Fibroblast of skin of left quadriceps (primary cell): ENCODE measurements at places on chromosomes 12 and 14.

GRCh38 chr12:122908915-122909314 lies 13.0 kb upstream of the VPS37B start:
- DNase-seq = no peak

GRCh38 chr14:25908277-25909044 lies 689.4 kb downstream of the NOVA1 start:
- DNase-seq = no peak

GRCh38 chr14:96844857-96845570 lies 47.8 kb downstream of the VRK1 start:
- DNase-seq = no peak

DNA sequence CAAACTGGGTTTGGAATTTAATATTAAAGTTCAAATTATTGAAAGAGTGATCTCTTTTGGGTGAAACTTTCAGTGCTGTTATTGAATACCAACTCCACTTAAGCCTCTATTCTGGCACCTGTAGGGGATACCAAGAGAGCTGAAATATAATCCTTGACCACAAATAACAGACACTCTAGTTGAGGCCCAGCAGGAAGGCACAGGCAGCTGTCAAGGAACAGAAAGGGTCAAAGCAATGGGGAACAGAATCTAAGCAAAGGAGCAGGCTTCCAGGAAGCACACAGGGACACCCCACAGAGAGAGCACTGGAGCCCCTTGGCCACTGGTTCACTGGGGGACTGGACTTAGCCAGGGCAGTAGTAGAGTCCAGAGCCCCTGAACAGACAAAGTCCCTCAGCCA lies 120.9 kb upstream of the SFSWAP start:
- no peak for DNase-seq

DNA sequence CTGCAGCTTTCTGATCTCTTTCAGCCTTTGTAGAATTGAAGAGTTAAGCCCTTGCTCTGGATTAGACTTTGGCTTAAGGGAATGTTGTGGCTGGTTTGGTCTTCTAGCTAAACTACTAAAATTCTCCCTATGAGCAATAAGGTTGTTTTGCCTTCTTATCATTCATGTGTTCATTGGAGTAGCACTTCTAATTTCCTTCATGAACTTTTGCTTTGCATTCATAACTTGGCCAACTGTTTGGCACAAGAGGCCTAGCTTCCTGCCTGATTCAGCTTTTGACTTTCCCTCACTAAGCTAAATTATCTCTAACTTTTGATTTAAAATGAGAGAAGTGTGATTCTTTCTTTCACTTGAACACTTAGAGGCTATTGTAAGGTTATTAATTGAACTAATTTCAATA lies 384.3 kb downstream of the RAD51B start:
- no peak for DNase-seq

GRCh38 chr14:64510825-64511671 lies 6.5 kb downstream of the ZBTB1 start:
- no peak for DNase-seq

GRCh38 chr12:1171657-1172408 lies 180.8 kb downstream of the ERC1 start:
- no peak for DNase-seq

GRCh38 chr12:57546438-57547287 lies at the start of gene DCTN2:
Gene DCTN2, minus strand, starts transcription at chr12:57547192. Its CDS starts 129 bp downstream, at chr12:57547063.
- DNase-seq = peak; percentile 94

DNA sequence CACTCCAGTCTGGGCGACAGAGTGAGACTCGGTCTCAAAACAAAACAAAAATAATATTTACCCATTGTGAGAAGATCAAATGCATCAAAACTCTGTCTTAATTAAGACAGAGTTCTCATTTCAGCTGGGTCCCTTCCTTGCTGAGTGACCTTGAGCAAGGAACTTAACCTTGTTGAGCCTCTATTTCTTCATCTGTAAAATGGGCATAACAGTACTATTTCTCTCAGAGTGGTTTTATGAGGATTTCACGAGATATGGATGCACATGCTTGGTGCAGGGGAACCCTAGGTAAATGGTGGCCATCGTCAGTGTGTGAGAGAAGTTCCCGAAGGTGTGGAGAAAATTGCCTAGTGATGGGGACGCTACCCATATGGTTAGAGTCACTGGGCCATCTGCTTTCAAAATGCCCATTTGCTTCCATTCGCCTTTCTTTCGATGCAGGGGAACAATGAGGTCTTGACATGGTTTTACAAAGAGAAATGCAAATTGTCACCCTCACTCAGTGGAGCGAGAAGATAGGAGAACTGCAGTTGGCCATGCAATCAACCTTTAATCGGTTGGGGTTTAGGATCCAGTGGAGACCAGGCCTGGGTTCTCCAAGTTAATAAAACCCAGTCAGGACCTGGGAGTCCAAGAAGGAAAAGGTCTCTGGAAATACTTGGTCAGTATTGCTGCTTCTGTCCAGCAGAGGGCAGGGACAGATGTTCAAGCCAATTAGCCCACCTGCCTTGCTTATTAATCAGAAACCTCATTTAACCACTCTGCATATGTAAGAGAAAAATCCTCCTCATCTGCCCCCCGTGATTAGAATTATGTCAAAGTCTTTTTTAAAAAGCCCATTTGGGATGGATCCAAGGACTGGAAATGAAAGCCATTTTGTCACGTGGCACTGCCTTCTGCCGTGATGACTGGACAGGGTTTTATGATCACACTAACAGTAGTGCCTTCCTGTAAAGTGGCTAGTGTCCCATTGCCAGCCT lies 37.2 kb downstream of the CFAP251 start:
- DNase-seq = no peak

DNA sequence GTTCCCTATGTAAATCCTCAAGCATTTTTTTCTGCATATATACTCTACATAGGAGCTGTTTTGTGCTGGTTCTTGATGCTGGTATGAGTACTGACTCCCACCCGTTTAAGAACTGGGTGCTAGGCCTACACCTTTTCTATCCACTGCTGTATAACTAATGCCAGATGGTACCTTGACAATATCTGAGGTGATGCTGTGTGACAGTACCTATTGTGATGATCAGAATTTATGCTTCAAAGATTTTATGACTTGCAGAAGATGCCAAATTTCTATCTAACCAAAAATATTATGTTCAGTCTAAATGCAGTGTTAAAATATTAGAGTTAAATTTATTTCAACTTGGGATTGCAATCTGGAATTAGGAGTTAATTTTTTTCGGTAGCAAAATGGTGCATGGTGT lies 272.3 kb upstream of the NOVA1 start:
- no peak for DNase-seq

GRCh38 chr12:40033242-40033630 lies 72.6 kb downstream of the SLC2A13 start:
- DNase-seq = no peak

DNA sequence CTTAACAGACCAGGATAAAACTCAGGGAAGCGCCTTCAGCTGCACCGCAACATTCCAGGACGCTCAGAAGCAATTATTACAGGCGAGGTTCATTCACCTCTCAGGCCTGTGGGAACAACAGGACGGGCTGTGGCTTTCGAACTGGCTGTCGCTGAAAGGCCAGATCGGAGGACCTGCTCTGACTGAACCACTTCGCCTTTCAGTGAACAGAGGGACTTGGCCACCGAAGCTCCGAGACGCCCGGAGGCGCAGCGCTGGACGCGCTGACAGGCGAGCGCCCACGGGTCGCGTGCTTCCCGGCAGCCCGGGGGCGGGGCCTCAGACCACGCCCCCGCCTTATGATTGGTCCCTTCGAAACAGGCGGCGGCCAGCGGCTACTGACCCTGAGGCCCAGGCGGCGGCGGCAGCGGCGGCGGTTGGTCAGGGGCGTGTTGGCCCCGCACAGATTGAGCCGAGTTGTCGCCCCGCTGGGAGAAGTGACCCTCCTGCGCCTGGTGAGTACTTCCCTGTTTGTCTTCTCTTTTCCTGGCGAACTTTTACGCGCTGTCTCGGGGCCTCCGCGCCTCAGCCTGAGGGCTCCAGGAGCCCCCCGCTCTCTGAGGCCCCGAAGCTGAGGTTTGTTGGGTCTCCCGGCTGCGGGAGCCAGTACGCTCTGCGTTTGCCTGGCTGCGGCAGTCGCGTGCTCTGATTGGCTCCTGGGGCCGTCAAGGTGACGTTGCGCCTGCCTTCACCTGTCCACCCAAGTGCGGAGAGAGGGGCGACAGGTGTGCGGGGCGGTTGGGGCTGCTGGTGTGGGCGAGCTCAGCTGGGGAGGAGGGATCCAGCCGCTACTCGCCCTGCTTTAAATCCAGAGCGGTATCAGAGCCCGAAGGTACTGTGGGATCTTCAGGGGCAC lies at the start of gene GAS2L3:
Gene GAS2L3 (plus strand): TSS at position 393 of the 895 bp plus-strand sequence. CDS start 21,221 bp downstream, outside the sequence.
- DNase-seq = peak; percentile 44

- DNase-seq = peak; percentile 59
Measured at GRCh38 chr14:77303417-77304156, 17.1 kb downstream of the POMT2 start.

DNA sequence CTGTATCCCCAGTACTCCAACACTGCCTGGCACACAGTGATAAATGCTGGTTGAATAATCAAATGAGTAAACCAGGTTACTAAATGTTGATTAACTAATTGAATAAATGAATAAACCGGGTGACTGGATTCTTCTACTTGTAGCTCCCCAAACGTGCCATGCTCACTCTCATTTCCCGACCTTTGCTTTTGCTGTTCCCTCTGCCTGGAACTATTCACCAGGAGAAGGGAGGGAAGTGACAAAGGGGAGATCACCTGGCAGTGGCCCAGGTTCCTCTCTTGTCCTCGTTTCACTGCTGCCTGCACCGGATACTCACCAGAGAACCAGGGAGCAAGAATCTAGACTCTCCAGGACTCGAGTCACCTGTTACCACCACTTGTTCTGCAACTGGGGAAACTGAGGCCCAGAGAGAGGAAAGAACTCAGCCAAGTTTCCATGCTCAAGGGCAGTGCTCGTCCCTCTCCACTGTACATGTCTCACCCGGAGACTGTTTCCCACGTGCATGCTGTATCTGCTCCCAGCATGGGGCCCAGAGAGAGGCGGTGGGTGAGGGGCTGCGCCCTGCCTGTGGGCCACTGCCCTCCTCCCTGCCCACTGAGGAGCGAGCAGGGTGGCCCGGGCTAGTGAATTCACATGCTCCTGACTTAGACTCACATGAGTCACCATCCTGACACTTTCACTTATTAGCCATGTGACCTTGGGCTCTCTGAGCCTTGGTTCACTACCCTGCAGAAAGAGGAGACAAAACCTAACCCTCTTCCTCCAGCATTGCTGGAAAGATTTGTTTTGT lies 17.7 kb upstream of the POP5 start:
- DNase-seq = no peak

GRCh38 chr14:93950948-93951634 lies 23.9 kb downstream of the FAM181A start:
- no peak for DNase-seq

DNA sequence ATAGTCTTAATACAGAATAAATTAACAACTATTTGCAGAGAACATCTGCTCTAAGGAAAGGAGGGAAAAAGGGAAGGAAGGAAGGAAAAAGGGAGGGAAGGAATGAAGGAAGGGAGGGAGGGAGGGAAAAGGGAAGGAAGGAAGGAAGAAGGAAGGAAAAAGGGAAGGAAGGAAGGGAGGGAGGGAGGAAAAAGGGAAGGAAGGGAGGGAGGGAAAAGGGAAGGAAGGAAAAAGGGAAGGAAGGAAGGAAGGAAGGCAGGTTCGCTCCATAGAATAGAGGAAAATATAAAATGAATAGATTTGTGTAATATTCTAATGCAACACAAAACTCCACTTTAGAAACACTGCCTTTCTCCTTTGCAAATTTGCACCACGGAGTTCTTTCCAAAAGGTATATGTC lies 16.6 kb downstream of the KICS2 start:
- no peak for DNase-seq

DNA sequence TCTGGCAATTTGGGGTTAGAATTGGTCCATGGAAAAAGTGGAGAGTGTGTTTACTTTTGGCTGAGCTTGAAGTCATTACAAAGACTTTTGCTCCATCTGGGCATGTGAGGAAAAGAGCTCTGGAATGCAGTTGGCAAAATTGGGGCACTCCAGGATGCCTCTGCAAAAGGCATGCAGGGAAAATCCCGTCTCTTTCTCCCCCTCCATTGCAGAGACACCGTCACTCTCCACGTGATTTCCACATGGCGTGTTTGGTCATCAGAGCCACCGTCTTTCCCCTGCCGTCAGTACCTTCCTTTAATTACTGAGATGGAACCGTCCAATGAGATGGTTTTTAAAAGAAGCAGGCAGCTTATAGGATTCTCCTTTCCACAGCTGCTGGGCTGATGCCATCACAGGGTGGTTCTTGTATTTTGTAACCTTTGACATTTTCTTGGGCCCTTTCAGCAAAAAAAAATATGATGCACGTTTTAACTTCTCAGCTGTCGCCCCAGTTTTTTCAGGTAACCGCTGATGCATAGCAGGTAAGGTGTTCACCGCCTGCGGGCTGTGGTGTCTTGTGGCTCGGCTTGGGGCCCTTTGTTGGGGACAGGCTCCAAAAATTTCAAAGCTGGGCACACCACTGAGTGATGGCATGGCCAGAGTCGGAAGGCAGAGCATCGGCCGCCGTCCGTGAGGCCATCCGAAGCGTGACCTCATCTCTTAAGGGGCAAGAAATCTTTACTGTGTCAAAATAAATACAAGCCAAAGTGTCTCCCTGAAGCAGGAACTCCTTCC lies 68.4 kb downstream of the CACNA1C start:
- DNase-seq = no peak

- no peak for DNase-seq
Measured at GRCh38 chr12:25785134-25785533, 173.3 kb upstream of the RASSF8 start.

DNA sequence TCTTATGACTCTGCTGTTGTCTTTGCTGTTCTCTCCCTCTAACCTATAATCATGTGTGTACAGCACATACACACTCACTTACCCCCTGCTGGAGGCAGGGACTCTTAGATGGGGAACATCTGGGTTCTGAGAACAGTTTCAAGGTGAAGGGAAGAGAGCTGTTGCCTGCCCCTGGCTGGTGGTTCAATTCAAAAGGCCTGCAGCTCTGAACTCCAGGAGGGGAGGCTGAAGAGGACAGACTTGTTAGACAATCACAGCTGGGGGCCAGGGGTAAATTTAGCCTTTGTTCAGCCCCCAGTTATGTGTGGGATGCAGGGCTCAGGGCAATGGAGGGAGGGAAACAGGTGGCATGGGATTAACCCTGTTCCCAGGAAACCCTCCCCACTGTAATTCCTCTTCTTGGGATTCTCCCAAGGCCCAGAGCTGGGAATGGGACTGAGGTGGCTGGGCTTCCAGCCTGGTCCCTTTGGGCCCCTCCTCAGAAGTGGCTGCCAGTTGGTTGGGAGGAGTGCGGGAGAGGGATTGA lies 1.9 kb downstream of the MYL6B start:
- no peak for DNase-seq

DNA sequence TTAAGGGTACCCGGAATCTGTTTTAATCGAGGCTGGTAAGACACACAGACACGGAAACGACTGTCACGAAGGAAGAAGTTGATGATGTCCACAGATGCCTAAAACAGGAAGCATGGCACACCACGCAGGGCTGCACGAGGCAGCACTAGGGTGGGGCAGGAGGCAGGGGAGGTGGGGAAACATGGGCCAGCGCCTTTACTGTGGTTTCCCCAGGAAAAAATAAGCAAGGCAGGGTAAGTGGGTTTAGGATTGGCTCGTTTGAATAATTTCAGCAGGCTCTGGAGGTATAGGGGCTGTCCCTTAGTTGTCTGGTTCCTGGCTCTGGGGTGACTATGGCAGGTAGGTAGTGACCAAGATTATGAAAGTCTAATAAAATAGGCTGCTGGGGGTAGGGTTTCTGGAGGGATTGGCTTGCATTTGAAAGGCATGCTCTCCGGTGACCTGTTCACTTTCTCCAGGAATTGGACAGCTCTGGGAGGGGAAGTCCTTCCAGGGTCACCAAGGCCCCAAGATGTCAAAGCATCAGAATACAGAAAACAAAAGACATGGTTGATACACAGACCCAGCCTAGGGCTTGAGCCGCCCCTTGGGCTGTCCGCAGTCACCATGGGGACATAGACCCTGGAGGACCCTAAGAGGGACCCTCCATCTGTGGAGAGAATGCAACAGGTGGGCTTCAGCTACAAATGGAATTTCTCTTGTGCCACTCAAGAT lies 35.3 kb downstream of the MAP1LC3B2 start:
- DNase-seq = no peak
